Eye (tissue), 1 donor: ENCODE measurements at places on chromosomes 2 and 18.

GRCh38 chr2:105504459-105504858, 105.6 kb upstream of the FHL2 start:
- DNase-seq = no peak

- DNase-seq = no peak
Observed at GRCh38 chr2:158487419-158487818, 30.7 kb downstream of the PKP4 start.

- DNase-seq = no peak
Observed at GRCh38 chr18:2482706-2483475, 88.4 kb downstream of the METTL4 start.

GRCh38 chr2:152647552-152647951, 69.7 kb downstream of the PRPF40A start:
- DNase-seq = peak; percentile 68

- DNase-seq = no peak
Observed at GRCh38 chr2:226017107-226017506, 617.6 kb downstream of the NYAP2 start.

- DNase-seq = no peak
Observed at GRCh38 chr2:219001577-219002394, 8.6 kb upstream of the CRYBA2 start.

DNA sequence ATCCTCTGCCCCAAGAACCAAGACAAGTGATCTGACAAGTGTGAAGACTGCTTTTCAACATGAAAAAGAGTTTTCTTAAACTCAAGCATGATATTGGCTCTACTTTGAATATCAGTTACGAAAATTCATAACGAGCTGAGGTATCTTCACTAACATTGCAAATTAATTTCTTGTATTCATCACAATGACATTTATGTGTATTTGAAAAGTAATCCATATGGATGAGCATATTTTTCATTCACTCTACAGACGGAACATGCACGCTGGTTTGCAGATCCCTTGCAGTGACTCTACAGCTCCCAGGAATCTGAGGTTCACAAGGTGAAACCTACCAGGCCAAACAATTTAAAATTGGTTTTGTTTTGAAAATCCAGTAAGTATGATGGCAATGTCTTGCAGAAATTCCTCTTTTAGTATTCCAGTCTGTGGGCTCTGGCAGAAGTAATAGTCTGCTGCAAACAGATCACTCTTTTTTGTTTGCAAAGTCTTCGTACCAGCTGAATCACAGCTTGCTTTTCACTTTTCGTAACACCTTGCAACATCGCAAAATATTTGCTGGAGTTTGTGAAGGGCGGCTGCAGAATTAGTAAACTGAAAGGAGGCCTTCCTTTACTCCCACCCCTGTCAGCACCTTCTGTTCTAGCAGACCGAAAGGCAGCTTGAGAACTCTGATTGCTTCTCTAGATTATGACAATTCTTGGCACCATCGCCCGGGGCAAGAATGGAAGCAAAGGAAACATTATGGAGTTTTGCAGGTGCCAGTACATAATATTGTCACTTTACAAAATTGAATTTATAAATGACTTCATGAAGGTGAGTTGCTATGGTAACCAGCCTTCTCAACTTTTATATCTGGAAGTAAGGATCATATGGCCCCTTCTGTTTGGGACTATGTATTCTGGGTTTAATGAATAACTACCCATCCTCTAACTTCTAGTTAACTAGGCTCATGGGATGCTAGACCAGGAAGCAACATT, 168.7 kb downstream of the TMEM247 start:
- no peak for DNase-seq

GRCh38 chr18:777021-777420, 35.0 kb downstream of the YES1 start:
- no peak for DNase-seq

GRCh38 chr2:73414696-73415095, 29.1 kb downstream of the ALMS1 start:
- no peak for DNase-seq

GRCh38 chr2:201558232-201558631, 85.1 kb downstream of the TMEM237 start:
- DNase-seq = no peak

DNA sequence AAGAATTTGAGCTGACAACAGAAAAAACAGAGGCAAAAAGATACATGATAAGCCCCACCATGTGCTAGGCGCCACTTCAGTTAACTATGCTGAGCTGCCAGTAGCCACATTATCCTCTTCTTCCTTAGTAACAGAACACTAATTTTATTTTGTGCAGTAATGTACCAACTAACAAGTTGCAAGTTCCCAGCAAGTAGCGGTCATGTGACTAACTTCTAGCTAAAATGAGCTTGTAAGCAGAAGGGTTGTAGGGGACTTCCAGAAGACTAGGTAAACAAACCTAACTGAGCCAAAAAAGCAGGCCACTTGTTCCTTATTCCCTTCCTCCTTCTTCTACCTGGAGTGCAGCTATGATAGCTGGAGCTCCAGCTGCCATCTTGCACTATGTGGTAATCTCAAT, 75.5 kb downstream of the DTNB start:
- no peak for DNase-seq

GRCh38 chr2:25293958-25294562, 47.7 kb downstream of the DNMT3A start:
- DNase-seq = no peak

- DNase-seq = no peak
Observed at GRCh38 chr2:12610314-12610713, 106.4 kb upstream of the TRIB2 start.

DNA sequence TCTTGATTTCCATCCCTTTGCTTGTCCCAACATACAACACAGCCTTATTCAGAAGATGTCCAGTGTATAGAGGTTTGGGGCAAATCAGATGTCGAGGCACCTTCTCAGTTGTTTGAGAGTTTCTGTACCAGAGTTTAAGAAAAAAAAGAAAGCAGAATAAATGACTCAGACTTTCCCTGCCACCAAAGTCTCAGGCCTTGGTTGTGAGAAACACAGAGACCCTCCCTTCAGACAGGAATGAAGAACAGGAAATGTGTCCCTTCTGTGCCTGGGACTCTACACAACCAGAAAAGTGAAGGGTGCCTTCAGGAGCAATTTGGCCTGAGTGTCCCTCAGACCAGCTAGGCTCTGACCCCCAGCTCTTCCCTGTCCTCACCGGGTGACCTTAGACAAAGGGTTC, 37.3 kb upstream of the REL start:
- DNase-seq = no peak

- DNase-seq = peak; percentile 64
Observed at GRCh38 chr2:85468704-85469349, 50.3 kb downstream of the SH2D6 start.

DNA sequence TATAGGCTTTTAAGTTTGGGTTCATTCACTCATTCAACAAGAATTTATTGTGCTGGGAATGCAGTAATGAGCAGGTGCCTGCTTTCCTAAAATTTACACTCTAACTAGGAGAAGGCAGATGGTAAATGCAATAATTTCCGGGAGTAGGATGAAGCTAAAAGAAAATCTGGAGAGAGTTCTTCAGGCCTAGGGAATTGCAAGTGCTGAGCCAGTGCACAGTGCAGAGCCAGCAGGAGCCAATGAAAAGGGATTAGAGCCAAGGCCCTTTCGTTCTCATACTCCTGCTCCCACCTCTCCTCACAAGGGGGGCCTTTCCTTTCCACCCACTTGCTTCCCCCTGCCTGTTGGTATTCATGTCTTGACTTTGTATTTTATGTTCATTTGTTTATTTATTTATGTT, 55.1 kb downstream of the CFAP221 start:
- no peak for DNase-seq

DNA sequence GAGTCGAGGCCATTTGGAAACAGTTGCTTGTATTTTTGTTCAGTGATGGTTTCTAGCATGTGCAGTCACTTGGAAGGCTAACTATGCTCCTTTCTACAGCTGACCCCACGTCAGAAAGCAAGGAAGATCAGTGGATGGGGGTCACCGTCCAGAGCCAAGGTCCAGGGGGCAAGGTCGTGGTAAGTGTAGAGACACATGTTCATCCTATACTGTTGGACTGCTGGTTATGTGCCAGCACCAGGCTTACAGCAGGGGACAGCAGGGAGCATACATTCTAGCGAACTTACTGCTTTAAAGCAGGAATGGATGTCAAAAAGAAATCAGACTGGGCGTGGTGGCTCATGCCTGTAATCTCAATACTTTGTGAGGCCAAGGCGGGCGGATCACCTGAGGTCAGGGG, 40.0 kb downstream of the ITGA6 start:
- DNase-seq = no peak

- peak; percentile 51 for DNase-seq
Observed at GRCh38 chr18:13584825-13585224, 141.5 kb downstream of the FAM210A start.
